ENCODE measurements at places on chromosomes 4 and X.

GRCh38 chr4:124337874-124338273 is 374.7 kb downstream of the ANKRD50 start:
- DNase-seq, result no peak

DNA sequence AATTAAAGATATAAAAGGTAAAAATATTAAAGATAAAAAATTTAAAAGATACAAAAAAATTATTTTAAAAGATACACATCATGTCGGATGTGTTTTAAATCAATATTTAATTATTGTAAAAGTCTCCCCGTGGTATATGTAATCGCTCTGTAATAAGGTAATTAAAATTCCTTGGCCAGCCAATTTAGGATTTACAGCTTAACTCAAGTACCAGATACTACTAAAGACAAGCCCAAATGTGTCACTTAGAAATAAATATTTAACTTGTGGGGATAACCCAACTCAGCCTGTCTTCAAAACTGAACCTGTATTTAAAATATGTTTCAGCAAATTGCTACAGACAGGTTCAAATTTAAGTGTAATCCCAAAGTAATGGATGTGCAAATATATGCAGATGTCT is 56.0 kb downstream of the GPR82 start:
- no peak for DNase-seq

GRCh38 chr4:75671802-75672421 is 1.3 kb downstream of the G3BP2 start:
- DNase-seq, result no peak

DNA sequence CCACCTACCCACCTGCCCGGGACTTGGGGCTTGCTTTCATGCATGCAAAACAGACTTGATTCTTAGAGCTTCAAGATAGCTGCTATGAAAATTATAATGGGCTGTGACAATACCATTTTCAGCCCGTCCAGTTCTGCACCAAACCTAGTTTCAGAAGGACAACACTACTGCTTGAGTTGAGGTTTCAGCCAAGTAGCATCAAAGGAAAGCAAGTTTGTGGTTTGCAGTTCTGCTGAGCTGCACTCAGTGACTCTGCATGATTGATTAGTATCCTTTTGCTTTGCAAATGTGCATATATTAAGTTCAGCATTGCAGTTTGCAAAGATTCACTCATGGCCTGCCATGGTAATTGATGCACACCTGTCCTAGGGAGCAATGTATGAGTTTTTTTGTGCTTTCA is 442.7 kb downstream of the RPA4 start:
- DNase-seq, result no peak

DNA sequence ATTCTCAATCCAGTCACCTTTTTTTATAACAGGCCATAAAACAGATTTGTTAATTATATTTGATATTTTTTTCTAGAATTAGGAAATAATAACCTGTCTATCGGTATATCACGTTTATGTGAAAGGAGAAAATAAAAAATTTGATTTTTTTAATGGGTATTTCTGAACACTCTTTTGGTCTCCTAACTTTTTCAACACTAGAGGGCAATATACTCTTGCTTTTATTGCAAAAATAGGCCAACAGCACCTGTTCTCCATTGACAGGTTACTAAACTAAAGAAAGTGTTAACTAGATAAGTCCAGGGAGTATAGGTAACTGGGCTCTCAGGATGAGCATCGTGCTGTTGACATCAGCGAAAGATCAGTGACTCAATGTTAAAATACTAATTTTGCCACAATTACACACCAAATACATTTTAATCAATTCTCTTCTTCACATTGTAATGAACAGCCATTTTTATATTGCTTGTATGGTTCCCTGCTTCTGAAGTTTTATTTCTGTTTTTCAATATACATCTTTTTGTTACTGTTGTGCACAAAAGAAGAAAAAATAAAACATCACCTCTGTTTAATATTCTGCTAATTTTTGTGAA is 22.8 kb downstream of the NDST4 start:
- no peak for DNase-seq

GRCh38 chrX:12702509-12703091 is 88.6 kb upstream of the PRPS2 start:
- DNase-seq, result no peak

- no peak for DNase-seq
These were observed 110.2 kb downstream of the PDE5A start for GRCh38 chr4:119518230-119518892.

Measured in NCI-H774 (cell line).